ENCODE measurements at places on chromosomes 2 and 18.

DNA sequence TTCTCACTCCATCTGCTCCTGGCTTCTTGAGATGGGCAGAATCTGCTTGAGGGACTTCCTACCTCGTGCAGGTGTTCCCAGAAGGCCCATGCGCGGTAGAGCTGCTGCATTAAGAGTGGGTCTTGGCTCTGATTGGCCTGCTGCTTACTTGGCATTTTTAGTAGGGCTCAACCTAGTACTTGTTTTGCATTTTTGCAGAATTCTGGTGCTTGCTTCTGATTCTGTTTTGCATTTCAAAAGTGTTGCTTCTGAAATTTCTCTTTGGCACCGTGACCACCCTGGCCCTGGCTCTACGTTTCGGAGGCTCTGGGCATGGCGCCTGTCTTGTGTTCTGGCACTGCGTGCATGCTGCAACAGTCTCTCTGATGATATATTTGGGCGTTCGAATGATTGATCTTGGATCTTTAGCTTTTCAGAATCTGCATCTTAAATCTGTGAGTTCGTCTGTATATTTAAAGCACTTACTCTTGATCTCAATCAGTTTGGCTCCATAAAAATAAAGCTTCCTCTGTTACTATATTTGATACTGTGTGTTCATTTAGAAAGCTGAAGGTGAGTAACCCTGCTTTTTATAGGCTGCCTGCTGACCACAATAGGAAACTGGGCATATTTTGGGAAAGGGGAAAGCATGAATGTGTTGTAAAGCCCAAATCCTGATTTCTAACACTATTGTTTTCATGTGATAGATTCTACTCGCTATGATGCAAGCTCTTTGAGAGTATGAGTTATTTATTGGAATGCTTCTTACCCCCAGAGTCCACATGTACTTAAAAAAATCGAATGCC is 22.2 kb downstream of the EFR3B start:
- DNase-seq, result no peak

GRCh38 chr2:101479810-101480209 is 4.9 kb upstream of the RFX8 start:
- DNase-seq, result no peak

DNA sequence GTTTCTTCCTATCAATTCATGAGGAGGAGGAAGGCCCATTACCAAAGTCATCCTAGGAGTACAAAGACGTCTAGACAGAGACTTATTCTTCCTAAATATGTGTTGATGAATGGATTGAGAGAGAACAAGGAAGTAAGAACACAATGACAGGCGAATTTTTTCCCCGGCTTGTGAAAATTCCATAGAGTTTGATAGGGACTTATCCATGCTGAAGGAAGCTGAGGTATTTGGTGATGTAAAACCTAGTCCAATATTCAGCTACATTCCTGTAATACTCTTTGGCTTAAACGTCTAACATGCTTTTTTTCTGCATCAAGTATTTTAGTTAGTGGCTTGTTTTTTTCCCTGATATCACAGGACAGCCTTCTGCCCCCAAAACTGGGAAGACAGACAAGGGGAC is 121.9 kb upstream of the MYT1L start:
- DNase-seq, result no peak

DNA sequence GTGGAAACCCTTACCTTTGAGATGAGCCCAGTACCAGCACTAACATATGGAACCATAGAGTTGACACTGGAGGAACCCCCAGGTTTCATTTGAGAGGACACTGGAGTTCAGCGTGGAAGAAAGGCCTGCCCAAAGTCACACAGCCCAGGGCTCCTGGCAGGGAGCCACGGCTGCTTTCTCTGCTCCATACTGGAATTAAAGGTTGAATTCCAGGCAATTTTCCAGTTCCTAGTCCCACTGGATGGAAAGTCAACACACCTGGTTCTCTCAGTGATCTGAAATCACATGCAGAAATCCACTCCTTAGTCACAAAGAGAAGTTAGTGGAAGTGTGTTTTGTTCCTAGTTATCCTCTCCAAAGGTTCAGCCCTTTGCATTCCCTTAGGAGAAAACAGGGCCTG is 336.1 kb upstream of the SKOR2 start:
- no peak for DNase-seq

DNA sequence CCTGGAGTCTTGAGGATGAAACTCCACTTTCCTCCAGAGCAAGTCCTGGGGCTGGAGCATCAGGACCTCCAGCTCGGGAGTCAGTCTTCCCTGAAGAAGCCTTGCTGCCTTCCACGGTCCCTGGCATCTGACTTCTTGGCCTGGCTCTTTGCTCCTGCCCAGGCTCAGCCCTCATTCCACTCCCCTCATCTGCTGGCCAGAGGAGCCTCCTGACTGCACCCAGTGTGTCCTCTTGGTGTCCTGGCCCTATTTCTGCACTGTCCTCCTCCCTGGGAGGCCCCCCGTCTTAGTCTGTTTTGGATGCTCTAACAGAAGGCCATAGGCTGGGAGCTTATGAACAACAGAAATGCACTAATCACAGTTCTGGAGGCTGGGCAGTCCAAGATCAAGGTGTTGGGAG is 231.5 kb downstream of the LOXHD1 start:
- no peak for DNase-seq

DNA sequence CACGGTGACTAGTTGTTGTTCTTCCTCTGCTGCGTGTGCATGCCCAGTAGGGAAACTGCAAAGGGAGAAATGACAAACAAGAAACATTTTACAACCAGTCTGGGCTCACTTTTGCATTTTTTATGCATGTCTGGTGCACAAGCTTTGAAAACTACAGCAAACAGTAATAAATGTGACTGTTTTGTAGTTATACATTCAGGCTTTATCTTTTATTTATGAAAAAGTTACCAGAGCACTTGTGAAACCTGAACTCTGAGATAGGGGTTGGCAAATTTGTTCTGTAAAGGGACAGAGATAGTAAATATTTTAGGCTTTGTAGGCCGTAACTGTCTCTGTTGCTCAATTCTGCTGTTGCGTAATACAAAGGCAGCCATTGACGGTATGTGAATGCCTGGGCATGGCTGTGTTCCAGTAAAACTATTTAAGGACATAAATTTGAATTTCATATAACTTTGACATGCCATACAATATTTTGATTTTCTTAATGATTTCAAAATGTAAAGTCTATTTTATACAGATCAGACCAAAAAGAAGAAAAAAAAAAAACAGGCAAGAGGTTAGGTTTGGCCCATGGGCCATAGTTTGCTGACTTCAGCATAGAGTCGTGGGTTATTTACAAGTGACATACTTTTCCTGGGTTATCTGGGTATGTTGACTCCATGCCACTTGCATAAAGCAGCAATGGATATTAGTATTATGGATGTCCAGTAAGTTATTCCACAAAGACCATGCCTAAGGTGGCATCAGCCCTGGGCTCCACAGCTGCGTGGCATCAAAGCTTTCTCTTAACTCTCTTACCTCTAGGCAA is 53.6 kb upstream of the EML6 start:
- DNase-seq, result no peak

DNA sequence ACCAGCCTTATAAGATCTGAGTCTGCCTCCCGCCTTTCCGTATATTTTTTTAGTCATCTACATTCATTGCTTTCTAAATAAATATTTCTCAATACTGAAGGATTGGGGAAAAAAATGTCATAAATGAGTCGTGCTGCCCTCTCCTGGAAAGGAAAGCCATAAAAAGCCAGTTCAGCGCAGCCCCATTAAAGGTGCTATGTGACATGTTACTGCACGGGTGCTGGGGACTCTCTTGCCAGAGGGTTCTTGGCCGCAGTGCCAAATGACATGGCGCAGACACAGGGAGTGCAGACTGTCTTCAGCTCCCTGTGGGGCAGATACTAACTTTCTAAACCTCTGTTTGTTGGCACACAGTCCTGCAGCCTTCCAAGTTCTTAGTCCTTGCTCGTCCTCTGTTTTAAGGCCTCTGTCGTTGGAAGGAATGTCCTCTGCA is 53.7 kb upstream of the MAP3K20 start:
- peak; percentile 33 for DNase-seq

- no peak for DNase-seq
Measured at GRCh38 chr18:69647702-69648101, 247.0 kb downstream of the DOK6 start.

DNA sequence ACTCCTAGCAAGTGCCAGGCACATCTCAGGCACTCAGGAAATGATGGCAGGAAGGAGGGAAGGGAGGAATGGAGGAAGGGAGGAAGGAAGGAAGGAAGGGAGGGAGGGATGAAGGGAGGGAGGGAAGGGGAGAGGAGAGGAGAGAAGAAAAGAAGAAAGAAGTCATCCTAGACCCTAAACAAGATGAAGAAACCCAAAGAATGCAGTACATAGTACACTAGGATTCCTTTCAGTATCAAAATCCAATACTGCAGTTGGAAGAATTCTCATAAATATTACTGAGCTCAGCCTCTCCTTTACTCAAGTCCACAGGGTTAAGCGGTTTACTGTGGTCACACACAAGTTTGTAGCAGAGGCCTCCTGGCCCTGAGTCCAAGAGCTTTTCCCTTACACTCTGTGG is 155.7 kb upstream of the ETAA1 start:
- DNase-seq, result no peak

DNA sequence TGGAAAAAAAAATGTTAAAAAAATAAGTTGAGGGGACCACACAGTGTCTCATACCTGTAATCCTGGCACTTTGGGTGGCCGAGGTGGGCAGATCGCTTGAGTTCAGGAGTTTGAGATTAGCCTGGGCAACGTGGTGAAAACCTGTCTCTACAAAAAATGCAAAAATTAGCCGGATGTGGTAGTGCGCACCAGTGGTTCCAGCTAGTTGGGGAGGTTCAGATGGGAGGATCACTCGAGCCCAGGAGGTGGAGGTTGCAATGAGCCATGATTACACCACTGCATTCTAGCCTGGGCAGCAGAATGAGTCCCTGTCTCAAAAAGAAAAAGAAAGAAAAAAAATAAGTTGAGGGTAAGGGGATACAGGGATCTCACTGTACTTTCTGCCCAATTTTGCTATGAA is 6.1 kb upstream of the KYNU start:
- DNase-seq, result no peak

GRCh38 chr2:153287109-153287801 is 191.3 kb downstream of the RPRM start:
- peak; percentile 47 for DNase-seq

- no peak for DNase-seq
Measured at GRCh38 chr2:72143441-72144273, 4.0 kb downstream of the CYP26B1 start.

- DNase-seq, result no peak
Measured at GRCh38 chr2:230873661-230874401, 9.1 kb downstream of the ITM2C start.

GRCh38 chr2:183604065-183604464 is 479.8 kb downstream of the NUP35 start:
- DNase-seq, result no peak

GRCh38 chr2:67936969-67937368 is 125.8 kb downstream of the C1D start:
- no peak for DNase-seq

- peak; percentile 80 for DNase-seq
Measured at GRCh38 chr2:158967731-158968395, 577 bp upstream of the TANC1 start.

GRCh38 chr2:38400513-38400912 is 23.4 kb upstream of the ATL2 start:
- no peak for DNase-seq

DNA sequence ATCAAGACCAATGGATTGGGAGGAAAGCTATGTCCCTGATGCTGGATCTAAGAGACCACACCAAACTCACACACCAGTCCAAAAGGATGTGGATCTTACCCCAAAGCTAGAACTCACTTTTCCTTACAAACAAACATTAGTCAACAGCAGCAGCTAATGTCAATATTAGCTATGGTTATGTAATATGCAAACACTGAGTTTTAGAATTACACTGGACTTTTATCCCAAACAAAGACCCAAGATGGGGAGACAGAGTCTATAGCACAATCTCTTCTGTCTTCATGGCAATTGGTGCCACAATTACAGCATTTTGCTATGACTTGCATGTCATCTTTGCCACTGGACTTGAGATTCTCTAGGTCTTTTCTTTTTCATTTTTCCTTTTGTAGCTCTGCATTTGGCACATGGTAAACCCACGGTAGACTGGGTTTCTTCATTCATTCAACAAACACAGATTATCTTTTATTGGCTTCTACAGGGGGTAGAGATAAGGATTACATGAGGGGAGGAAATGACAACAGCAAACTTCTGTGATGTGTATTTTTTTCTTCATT is 59.0 kb downstream of the SPRED2 start:
- no peak for DNase-seq

- DNase-seq, result no peak
Measured at GRCh38 chr2:75500633-75501032, 60.1 kb downstream of the EVA1A start.

DNA sequence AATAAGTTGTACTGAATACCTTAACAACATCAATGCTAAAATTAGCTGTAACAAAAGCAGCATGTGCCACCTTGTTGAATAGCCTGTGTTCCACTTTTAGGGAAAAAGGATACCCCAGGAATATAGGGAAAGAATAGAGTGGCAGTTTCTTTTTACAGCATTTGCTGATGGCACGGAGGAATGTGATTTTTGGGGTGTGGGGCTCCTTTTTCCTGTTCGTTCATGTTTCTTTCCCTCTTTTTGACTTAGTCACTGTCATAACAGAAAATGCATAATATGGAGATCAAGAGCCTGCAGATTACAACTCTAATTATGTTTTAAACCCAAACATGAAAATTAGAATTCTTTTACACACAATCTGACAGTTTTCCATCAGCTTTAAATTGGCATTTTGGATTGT is 60.4 kb downstream of the MAP3K20 start:
- DNase-seq, result no peak

GRCh38 chr2:188787658-188788240 is 186.4 kb upstream of the COL3A1 start:
- no peak for DNase-seq

- DNase-seq, result no peak
Measured at GRCh38 chr2:147273106-147273505, 571.7 kb upstream of the ACVR2A start.

GRCh38 chr18:34740101-34740500 is 30.0 kb downstream of the DTNA start:
- no peak for DNase-seq

DNA sequence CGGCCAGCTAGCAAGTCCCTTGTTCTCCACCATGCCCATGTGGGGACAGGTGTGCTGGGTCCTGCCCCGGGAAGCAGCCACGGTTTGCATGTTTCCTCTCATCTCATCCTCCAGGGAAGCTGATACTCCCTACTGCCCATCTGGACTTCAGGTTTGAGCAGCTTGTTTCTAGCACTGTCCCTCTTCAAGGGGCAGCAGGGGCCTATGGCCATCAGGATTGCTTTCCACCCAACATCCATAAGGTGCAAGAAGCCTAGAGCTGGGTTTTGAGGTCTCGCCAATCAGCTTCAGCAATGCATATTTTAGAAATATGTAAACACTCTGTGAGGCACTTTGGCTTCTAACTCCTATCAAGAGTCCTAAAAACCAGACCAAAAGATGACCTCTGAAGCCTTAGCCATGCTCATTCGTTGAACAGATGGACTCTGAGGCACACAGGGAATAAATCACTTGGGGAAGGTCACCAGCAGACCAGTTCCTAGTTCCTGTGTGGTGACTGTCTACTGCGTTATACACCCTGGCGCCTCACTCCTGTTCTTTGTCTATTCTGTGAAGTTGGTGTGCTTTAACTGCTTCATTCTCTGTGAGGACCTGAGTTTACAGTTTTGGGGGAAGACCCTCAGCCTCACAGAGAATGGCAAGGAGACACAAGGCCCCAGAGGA is 192.6 kb upstream of the TWIST2 start:
- DNase-seq, result no peak
